HAP-1 (cell line): ENCODE measurements at places on chromosomes 6 and 20.

GRCh38 chr6:16490616-16491015 is 252.2 kb downstream of the GMPR start:
- no peak for DNase-seq

DNA sequence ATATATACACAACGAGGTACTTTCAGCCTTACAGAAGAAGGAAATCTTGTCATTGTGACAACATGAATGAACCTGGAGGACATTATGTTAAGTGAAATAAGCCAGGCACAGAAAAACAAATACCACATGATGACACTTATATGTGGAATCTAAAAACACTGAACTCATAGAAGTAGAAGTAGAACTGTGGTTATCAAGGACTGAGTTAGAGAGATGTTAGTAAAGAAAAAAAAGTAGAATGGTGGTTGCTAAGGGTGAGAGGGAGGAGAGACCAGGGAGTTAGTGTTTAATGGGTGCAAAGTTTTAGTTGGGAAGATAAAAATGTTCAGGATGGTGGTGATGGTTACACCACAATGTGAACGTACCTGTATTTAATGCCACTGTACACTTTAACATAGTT is 4.8 kb upstream of the STX11 start:
- no peak for DNase-seq

GRCh38 chr6:116254297-116255056 is 602 bp upstream of the TSPYL4 start:
- peak; percentile 19 for DNase-seq

DNA sequence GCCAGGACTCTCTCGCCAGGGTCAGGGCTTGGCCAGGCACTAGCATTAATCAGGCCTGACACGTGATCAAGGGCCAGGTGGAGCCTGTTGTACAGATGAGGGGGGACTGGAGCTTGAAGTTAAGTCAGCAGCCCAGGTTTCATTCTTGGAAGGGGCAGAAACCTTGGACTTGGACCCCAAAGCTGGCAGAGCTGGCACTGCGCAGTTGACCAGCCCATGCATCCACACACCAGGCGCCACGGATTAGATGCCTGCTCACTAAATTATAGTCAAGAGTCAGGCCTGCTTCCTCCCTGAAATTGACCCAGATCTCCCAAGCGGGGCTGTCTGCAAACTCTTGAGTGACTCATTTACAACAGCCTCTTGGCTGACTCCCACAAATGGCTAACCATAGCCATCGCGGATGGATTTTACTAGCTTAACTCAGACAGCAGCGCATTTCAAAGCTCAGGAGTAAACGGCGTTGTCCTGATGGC is 4.1 kb upstream of the TAF4 start:
- no peak for DNase-seq

- no peak for DNase-seq
Observed at GRCh38 chr6:26415791-26416190, 13.7 kb downstream of the BTN3A1 start.

GRCh38 chr6:126110512-126111270 is 124.4 kb downstream of the TRMT11 start:
- no peak for DNase-seq

GRCh38 chr6:34746104-34746846 is 11.0 kb upstream of the SNRPC start:
- DNase-seq: no peak

DNA sequence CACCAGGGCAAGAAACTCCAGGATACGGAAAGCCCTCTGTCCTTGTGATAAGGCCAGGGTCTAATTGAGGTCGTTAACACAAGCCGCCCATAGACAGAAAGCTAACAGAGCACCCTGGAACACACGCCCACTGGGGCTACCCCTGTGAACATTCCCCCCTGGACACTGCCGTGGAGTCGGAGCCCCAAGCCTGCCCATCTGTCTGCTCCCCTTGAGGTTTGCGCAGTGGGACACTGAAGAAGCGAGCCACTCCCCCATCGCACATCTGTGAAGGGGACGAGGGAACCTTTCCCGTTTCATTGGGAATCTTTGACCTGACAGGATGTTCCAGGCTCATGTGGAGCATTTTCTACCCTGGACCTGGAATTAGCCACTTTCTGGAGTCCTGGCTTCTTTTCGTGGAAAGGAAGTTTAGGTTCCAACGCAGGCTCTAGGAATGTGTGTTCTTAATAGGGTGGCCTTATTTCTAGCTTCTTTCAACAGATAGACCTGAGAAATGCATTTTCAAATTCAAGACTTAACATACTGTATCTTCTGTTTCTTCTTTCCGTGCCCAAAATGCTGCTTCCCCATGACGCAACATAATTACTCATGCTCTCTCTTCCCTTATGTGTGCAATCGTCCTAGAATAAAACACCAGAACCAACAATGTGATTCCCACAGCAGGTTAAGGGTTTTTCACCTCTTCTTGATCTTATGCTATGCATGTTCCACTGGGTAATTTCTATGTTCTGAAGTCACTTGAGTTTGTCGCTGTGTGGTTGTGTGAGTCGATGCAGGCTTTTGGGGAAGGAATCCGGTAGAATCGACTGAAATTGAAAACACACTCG is 161.1 kb downstream of the ERMARD start:
- no peak for DNase-seq

- DNase-seq: no peak
Observed at GRCh38 chr6:31378721-31379103, 21.7 kb upstream of the HLA-B start.

GRCh38 chr6:119637768-119638167 is 288.2 kb upstream of the MAN1A1 start:
- peak; percentile 22 for DNase-seq

DNA sequence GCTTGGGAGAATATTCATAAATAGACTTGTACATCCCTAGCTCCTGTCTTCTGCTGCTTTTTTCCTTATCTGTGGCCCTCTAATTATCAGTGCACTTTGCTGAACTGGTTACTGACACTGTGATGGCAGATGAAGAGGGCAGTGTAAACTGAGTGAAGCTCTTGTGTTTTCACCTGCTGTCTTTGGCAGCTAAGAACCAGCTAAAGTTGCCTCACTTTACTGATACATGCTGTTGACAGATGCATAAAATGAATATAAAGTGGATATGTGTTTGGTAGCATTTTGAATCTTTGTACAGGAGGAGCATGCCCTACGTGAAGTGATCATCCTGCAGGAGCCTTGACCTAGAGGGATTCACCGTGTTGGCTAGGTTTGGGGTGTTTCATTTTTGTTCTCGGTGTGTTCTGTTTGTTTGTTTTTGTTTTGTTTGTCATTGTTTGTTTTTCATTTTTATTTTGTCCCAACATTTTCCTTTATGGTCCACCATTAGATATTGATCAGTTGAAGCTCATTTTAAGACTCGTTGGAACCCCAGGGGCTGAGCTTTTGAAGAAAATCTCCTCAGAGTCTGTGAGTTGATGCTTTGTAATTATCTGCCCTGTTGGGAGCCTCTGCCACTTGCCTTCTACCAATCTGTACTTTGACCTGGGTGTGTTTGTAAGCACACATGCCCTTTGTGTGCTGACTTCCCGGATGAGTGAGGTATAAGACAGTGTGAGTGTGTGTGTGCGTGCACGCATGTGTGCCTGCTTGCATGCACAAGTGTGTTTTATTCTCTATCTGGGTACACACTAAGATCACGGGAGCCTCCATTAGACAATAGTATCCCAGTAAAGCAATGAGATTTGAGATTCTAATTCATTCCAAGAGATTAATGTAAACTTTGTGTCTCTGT is 34.6 kb upstream of the MAPK13 start:
- DNase-seq: no peak

- DNase-seq: no peak
Observed at GRCh38 chr20:45372241-45372640, 5.9 kb downstream of the TP53TG5 start.

DNA sequence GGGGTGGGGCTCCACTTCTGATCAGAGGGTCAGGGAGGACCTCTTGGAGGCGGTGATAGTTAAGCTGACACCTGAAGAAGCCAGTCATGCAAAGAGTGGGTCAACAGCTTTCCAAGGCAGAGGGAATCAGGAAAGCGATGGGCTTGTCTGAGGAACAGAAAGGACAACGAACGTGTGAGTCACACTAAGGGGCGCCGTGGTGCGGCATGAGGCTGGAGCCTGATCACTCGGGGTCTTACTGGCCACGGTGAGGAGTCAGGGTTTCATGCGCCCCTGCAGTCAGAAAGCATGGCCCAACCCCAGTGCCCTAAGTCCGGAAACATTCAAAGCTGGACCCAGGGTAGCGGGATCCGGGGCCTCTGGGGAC is 50.6 kb upstream of the SLC32A1 start:
- DNase-seq: peak; percentile 3

DNA sequence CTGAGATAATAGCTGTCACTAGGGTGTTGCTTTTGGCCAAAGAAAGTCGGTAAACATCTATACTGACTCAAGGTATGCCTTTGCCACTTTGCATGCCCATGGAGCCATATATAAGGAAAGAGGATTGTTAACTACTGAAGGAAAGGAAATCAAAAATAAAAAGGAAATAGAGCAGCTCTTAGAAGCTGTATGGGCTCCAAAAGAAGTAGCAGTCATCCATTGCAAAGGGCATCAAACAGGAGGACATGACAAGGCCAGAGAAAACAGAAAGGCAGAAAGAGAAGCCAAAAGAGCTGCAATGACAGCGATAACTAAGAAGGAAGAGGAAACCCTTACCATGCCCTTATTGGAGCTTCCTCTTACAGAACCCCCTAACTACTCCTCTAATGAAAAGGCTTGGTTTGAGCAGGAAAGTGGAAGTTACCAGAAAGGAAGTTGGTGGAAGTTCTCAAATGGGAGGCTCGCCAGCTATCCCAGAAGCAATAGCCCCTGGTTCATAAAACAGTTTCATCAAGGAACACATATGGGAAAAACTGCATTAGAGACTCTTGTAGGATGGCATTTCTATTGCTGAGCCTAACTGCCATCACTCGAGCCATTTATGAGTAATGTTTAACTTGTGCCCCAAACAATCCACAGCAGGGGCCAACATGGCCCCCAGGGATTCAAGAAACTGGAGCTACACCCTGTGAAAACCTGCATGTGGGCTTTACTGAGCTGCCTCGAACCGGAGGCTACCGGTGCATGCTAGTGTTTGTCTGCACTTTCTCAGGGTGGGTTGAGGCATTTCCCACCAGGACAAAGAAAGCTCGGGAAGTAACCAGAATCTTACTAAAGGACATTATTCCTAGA is 7.0 kb downstream of the IL22RA2 start:
- DNase-seq: no peak

GRCh38 chr6:36133912-36134311 is 3.6 kb downstream of the MAPK13 start:
- no peak for DNase-seq

DNA sequence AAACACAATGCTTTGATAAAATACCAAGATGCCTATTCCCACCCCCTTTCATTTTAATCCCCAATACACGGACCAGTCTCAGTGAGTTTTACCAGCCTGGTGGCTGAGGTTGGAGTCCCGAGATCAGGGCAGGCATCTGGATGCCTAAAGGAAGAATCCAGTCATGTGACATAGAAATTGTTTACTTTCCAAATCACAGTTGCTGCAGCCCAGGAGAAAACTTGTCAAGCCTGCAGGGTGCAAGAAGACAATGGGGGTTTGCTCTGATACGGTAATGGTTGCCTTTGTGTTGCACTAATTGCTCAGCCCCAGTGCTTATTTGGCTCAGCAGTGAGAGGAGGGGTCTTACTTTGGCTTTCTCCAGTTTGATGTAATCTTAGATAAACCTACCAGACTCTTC is 308.5 kb upstream of the POU3F2 start:
- no peak for DNase-seq

- no peak for DNase-seq
Observed at GRCh38 chr6:7258231-7258763, 54.7 kb downstream of the SSR1 start.

- DNase-seq: no peak
Observed at GRCh38 chr6:30814146-30815040, 69.9 kb upstream of the DDR1 start.

DNA sequence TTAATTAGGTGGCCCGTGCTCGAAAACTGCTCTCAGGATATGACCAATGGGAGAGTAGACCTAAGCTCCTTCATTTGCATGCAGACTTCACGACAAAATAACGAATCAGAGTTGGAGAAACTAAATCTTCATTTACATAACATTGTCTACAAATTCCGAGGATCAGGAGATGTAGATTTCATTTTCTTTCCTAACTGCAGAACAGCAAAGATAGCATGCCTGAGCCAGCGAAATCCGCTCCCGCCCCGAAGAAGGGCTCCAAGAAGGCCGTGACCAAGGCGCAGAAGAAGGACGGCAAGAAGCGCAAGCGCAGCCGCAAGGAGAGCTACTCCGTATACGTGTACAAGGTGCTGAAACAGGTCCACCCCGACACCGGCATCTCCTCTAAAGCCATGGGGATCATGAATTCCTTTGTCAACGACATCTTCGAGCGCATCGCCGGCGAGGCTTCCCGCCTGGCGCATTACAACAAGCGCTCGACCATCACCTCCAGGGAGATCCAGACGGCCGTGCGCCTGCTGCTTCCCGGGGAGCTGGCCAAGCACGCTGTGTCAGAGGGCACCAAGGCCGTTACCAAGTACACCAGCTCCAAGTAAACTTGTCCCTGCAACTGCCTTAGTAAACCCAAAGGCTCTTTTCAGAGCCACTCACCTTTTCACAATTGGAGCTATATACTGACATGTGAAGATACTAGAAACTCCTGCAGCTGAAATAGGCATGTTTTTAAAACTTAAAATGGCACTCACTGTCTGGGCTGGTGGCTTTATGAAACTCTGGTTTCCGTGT is 96.5 kb downstream of the HFE start:
- DNase-seq: no peak

DNA sequence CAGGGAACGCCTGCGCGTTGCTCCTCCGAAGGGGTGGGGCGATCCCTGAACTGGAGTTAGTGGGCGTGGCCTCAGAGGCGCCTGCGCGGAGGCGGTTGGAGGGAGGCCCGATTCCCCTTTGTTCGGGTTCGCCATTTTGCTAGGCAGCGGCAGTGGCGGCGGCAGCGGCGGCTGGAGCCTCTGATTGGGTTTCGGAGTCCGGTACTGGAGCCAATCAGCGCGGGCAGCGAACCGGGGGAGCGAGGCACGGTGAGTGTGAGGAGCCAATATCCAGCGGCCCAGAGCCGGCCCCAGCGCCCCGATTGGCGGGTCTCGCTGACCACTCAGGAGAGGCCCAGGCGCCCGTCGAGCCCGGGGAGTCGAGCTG is at the start of gene NFYA:
NFYA (plus strand) TSS at position 139 of the 367 bp plus-strand sequence. CDS start 6,116 bp downstream, outside the sequence.
- DNase-seq: no peak

DNA sequence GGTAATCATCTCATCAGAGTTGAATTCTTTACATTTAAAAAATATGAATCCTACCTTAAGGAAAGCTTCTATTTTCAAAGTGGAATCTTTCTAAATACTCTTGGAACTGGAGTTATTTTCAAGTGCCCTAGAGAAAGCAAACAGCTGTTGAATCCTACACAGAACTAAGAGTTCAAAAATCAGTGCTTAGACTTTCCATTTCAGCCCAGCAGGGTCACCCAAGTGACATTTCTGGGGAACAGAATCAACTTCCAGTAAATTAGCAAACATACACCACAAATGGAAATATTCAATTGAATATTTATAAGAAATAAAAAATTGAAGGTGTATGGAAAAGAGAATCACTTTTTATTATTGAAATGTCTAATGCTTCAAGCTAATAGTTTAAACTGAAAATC is 427.7 kb upstream of the NOX3 start:
- DNase-seq: no peak

GRCh38 chr20:40309731-40310130 is 379.3 kb downstream of the MAFB start:
- DNase-seq: no peak
